ENCODE measurements at places on chromosomes 12 and 14.

GRCh38 chr12:130463275-130463658 lies 125.6 kb downstream of the PIWIL1 start:
- no peak for DNase-seq

DNA sequence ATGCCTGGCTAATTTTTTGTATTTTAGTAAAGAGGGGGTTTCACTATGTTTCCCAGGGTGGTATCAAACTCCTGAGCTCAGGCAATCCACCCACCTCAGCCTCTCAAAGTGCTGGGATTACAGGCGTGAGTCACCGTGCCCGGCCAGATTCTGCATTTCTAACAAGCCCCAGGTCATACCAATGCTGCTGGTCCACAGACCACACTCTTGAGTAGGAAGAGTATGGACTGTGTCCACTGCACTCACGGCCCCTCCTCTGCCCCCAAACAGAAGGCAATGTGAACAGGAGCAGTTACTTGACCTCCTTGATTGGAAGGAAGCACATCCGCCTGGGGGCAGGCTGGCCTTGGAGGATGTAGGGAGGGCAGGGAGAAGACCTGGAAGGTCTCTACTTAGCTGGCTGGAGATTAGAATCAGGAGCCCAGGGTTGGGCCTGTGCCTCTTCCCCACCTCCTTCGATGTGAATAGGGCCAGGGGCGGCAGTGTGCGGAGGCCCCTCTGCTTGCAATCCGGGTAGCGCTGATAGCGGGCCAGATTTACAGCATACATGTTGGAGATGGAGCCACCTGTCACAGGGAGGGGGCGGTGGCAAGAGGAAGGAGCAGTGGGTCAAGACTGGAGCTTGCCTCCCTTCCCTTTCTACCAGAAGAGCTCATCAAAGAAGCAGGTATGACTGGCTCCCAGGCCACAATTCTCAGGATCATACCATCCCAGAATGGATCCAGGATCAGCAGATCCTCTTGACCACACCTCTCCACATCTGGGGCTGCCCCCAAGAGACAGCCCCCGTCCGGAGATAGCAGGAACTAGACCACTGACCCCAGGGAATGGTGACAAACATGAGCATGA lies 9.4 kb upstream of the ZNF740 start:
- DNase-seq, result no peak

DNA sequence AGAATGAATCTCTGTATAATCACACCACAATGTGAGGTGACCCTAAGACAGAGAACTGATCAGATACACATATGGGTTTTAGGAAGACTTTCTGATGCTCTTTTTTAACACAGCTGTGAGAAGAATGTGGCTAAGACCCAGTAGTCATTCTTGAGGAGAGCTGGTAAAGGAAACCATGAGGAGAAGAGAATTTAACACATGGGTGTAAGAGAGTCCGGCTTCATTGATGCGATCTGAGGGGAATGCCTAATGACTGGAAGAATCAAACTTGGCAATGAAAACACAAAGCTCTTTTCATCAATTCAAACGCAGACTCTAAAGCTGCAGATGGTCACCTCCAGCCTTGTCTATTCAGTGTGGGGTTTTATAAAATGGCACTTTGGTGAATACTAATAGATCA lies 79.3 kb downstream of the FOXA1 start:
- DNase-seq, result no peak

- DNase-seq, result no peak
Observed at GRCh38 chr12:66756631-66757030, 77.8 kb upstream of the GRIP1 start.

DNA sequence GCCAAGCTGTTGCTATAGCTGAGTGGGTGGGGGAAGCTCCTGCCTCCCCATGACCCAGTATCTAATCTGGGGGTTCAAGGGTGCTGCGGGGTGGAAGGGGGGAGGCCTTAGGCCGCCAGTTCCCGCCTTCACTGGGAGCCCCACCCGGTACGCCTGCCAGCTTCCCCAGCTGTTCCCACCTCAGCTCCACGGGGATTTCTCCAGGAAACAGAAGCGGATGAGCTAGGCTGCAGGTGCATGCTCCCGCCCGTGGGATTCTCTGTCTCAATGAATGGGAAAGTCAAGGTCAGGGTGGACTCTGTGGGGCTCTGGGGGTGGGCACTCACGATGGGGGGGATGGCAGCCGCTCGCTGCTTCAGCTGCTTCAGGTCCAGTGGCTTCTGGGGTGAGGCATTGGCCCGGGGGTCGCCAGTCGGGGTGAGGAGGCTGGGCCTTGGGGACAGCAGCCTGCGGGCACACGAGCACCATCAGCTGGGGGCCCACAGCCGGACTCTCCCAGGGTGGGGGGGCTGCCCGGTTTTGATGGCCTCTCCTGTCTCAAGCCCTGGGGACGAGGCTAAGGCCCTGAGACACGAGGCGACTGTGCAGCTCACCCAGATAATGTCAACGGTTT lies 68.6 kb downstream of the RFLNA start:
- DNase-seq, result no peak

GRCh38 chr14:50083467-50084337 lies 32.7 kb downstream of the VCPKMT start:
- no peak for DNase-seq

DNA sequence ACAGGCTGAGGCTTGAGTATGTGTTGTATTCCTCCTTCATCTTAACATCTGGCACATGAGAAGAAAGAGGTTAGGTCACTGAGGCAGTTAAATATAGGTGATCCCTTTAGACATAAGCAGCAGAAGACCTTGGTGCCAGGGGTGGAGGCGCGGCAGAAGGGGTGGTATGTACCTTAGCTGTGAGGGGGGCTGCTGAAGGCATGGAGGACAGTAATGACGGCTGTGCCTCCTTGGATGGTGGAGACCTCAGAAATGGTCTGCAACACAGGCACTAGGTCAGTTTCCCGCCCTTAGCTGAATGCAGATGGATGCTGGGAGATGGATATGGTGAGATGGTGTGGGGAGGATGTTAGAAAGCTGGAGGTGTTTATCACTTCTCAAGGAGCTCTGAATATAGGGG lies 1.5 kb upstream of the PNMA1 start:
- DNase-seq, result no peak

DNA sequence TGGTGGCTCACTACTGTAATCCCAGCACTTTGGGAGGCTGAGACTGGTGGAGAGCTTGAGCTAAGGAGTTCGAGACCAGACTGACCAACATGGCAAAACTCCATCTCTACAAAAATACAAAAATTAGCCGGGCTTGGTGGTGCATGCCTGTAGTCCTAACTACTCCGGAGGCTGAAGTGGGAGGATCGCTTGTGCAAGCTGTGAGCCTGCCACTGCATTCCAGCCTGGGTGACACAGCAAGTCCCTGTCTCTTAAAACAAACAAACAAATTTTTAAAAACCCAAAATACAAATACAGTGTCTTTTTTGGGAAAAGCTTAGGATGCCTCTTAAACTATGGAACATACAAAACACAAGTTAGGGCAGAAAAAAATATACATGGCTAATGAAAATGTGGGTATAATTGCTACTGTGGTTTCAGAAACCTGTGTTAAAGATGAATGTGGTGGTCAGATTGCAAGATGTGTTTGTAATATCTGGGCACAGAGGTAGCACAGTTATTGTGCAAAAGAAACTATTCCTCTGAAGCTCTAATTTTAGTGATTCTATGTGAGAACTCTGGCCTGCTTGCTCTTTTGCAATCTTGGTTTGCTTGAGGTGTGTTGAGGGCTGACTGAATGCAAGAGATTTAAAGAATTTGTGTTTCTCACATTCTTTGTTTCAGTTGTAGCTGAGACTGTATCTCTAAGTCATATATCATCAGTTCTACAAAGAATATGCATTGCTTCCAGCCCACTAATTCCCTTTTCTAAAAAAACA lies 3.9 kb upstream of the HSPA2 start:
- no peak for DNase-seq

DNA sequence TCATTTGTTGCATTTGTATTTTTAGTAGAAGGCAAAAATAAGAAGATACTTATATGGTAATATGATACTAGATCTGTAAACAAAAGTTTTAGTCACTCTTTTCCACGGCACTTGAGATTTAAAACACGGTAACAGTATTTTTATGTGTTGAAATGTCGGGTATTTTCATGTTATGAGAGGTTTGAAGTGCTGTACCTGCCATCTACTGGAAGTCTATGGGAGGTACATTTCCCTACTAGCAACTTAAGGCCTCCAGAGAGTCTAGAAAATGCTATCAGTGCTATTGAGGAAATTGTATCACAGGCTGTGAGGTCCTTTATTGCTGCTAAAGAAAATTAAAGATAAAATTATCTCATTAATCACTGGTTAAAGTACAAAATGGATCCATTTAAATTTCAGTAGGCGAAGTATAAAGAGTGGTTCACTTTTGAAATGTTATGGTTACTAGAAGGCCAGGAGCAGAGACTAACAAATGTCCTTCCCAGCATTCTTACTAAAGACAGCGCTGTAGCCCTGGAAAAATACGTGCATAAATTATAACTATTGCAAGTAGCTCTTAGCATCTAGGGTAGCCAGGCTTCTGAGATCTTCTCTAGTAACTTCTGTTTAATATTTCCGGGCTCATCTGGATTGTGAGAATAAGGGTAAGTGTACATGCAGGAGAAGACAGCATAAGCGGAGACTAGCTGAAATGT lies 77.6 kb upstream of the PRKD1 start:
- DNase-seq, result peak; percentile 36

- no peak for DNase-seq
Observed at GRCh38 chr12:121712190-121712460, 427 bp upstream of the TMEM120B start.

- DNase-seq, result no peak
Observed at GRCh38 chr14:100144645-100144995, 14.8 kb downstream of the DEGS2 start.

DNA sequence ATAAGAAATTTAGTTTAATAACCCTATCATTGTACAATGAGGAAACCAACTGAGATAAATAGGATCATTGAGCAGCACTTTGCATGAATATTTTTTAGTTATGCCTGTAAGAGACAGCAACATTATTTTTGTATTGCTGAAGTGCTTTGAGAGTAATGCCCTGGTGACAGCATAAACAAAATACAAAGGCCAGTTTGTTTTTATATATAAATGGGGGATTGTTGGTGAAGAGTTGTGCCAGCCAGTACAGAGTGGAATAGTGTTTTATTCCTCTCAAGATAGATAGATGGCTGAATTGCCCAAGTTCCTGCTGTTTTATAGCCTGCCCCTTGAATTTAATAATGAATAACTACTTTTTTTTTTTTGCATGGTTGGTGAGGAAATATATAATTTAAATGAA lies 101.8 kb downstream of the CNTN1 start:
- DNase-seq, result no peak

- no peak for DNase-seq
Observed at GRCh38 chr12:2776129-2776806, 18.5 kb upstream of the FKBP4 start.

- no peak for DNase-seq
Observed at GRCh38 chr14:89892953-89893352, 61.6 kb downstream of the EFCAB11 start.

GRCh38 chr14:106622200-106622745 lies 1095.9 kb downstream of the TMEM121 start:
- peak; percentile 6 for DNase-seq

GRCh38 chr14:28102814-28103213 lies 663.8 kb upstream of the FOXG1 start:
- no peak for DNase-seq

GRCh38 chr14:20645481-20645880 lies 4.0 kb upstream of the OR6S1 start:
- DNase-seq, result no peak

DNA sequence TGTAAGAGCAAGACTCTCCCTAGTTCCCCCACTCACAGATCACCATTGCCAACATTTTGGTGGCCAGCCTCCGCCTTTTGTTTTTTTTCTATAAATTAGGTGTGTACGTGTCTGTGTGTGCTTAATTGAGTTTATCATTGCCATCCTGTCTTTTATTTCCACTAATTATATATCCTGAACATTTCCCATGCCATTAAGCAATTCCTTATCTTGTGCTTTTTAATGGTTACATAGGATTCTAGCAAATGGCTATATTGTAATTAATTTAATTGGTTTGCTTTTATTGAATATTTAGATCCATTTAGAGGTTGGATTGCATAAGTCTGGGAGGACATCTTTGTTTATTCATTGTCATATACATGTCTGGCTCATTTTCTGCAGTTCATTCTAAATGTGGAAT lies 107.3 kb upstream of the RTL1 start:
- DNase-seq, result no peak

DNA sequence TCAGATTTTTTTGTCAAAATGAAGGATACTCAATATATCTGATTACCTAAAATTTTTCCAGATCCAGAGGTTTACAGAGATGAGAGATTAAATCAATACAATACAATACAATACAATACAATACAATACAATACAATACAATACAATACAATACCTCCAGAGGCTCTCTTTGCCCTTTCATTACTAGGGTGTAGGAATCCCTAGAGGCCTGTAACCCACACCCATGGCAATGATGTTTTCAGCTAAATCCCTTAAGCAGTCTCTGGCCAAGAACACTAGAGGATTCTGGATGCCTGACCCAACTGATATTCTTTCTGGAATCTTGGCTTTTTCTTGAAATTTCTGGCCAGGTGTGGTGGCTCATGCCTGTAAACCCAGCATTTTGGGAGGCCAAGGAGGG lies 23.7 kb upstream of the AEBP2 start:
- no peak for DNase-seq

- no peak for DNase-seq
Observed at GRCh38 chr14:89327771-89328212, 89.2 kb downstream of the FOXN3 start.

DNA sequence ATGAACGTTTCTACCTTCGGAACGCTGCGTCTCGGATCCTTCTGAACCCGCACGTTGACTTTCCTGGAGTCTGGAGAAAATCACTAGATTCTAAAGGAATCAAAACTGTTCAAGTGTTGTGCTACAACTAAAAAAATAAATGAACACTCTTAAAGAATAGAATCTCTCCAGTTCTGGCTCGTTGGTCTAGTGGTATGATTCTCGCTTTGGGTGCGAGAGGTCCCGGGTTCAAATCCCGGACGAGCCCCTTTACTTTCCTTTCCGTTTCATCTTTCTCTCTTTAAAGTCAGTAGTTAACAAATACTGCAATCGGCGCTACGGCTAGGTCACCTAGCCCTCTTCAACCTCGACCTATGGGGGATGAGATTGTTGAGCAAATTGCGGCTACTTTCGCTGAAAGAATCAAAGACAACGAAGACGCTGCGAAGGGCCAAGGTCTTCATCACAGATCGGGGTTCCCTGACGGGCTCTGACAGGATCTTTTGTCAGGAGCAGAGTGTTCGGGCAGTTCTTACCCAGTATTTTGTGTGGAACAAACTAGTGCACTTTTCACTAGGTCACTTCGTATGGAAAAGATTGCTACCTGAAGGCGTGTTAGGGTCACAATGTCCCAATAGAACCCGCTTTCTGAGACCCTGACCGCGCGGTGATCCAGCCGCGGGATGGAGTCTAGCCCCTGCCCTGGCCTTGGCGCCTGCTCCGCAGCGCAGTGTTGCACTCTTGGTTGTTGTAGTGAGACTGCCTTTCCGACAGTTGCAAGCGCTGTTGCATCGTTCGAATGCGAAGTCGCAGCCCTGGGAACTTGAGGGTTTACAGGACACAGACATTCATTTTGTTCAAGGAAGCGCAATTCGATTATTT lies 8.4 kb downstream of the OR6S1 start:
- no peak for DNase-seq

- no peak for DNase-seq
Observed at GRCh38 chr12:111759991-111760390, 6.7 kb upstream of the ALDH2 start.

Measured in AML-193 (cell line).